ENCODE measurements at places on chromosomes 1 and 21.

DNA sequence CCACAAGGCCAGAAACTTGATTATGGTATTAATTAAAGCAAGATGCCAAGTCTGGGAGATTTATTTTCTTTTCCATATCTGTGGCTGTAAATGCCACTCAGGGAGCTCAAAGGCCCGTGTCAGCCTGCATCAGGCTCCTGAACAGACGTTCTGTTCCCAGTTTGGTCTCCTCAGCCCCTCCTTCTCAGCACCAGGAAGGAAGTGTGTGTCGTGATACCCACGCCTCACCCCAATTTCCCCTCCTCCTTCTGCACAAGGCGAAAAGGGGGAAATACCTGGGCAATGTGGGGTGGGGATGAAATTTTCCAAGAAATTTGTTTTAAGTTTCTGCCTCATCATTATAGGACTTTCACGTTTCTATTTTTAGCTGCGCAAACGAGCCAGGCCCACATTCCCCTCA, 112.0 kb downstream of the SYF2 start:
- DNase-seq: no peak

DNA sequence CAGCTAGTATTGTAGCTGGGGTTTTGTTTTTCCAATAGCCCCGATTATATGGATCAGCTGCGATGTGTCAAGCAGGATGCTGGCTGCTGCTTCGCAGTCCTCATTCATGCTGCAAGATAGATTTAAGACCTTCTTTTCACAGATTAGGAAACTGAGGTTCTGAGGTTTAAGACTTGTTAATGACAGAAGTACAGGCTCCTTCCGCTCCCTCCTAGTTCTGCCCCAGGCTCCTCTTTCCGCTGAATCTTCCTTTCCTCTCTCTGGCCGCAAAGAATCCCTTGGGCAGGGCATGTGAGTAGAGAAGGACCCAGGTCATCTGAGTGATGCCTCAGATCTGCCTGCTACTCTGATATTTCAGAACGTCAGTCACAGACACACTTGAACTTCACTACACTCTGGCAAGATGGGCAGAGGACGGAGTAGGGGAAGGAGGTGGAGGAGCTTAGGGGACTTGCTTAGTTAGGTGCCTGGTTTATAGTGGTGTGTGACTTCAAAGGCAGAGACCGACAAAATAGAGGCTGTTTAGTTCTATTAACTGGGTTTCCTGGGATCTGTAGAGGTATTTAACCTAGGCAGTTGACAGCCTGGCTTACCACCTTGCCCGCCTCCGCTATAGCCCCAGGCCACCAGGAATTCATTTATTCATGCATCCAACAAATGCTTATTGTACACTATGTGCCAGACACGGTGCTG, 4.2 kb downstream of the IGSF21 start:
- no peak for DNase-seq

- DNase-seq: no peak
These were observed 115.8 kb downstream of the DUSP10 start for GRCh38 chr1:221626041-221626440.

DNA sequence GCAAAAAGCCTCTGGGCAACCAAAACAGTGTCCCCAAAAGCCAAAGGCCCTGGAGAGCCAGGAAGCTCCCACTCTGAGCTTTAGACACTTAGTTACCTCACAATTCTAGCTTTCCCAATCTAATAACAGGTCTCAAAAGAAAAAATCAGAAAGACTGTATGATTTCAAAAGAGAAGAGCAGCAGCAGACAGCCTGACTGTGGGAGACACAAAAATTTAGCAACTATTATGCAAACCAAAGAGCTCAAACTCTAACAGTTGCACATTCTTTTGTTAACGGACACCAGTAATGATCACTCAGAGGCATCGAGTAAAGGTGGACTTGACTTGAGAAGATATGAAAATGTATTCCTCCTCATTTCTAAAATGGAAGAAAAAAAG, 160.1 kb downstream of the SLC45A1 start:
- DNase-seq: no peak

Data from retina (tissue), 1 donor.